Aorta (tissue), 5 donors: ENCODE measurements at places on chromosomes 2 and 18. TPM values are rescaled to one million over a fixed set of nuclear protein-coding genes. Genes with fewer than 3 reads are reported as not detected.

- DNase-seq: no peak
Measured at GRCh38 chr2:14927021-14927564, 294.6 kb downstream of the LRATD1 start.

DNA sequence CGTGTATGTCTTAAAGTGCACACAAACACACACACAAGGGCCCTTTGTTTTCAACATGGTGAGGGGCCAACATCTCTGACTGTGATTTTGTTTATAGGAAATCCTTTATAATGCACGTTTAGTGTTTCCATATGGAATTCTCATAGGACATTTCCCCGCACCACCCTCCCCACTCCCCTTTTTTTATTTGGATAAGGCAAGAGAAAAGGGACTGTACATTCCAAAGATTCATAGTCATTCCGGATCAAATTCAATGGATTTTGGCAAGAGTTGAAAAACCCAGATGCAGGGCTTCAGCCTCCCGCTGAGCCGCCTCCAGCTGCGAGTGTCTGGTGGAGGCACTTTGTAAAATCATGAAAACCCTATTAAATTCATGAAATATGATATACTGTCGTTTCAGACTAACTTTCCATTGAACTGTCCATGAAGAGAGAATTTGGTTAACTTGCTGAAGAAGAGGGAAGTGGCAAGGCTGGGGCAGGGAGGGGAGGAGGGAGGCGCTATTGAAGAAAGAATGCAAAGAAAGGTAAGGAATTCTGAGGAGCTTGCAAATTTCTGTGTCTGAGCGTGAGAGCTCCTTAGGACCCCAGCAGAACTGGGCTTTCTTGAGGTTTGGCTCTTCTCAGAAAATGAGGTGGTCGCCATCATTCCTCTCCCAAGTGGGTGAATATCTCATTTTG is 25.8 kb upstream of the SLC14A2 start:
- DNase-seq: no peak

GRCh38 chr2:77018219-77018618 is 504.0 kb downstream of the LRRTM4 start:
- DNase-seq: no peak

DNA sequence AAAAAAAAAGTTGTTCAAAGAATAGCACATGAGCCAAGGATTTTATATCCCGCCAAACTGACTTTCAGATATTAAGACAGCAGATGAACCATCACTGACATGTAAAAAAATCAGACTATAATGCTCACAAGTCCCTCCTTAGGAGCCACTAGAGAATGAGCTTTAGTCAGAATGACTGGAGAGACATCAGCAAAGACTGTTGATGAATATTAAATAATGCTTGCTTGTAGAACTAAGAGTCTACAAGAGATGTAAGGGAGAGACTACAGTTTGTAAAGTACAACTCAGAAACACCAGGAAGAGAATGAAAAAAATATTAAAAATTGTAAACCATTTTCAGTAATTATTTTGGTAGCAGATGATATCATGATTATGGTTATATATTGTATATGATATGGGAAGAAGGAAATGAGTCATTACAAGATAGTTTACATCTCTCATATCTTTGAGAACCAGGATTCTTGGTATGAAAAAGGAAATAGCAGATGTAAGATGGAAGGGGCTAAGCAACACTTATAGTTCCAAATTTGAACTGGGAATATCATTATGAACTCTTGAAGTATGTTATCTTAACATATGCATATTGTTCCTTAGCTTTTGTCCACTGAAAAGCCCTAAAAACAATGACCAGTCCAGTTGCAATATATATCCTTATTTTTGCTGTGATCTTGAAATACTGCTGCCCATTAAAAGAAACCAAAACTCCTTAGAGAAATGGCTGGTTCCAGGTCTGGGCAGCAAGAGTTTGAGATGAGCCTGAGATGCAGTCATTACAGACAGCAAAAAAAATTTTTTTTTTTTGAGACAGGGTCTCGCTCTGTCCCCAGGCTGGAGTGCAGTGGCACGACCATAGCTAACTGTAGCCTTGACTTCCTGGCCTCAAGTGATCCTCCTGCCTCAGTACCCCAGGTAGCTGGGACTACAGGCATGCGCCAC is 55.7 kb downstream of the PTPN2 start:
- DNase-seq: no peak

The ZCCHC2 gene
- 34.7 TPM for total RNA-seq

The PRADC1 gene
- total RNA-seq: 15.9 TPM

The DNAJC5G gene
- not detected for total RNA-seq

The UGT1A6 gene
- total RNA-seq: not detected
